Dermis blood vessel endothelial cell (primary cell): ENCODE measurements at places on chromosomes 3 and 15. TPM values are rescaled to one million over a fixed set of nuclear protein-coding genes. Genes with fewer than 3 reads are reported as not detected.

XYLB gene
- total RNA-seq: 1.7 and 2.1 TPM in 2 replicates

MFSD1 gene
- total RNA-seq: 82.0 and 101 TPM in 2 replicates

SLC22A13 gene
- 0.17 and 0.19 TPM in 2 replicates for total RNA-seq

LRRIQ4 gene
- total RNA-seq: not detected in 2 replicates

TF gene
- under 0.01 and 0.85 TPM in 2 replicates for total RNA-seq

DAPK2 gene
- 6.5 and 21.1 TPM in 2 replicates for total RNA-seq

GOLGA6L25 gene
- not detected in 2 replicates for total RNA-seq

NOX5 gene
- total RNA-seq: under 0.01 TPM in 1 of 2 replicates, not detected in the other

TMEM212 gene
- not detected in 2 replicates for total RNA-seq

SHF gene
- 1.8 and 3.7 TPM in 2 replicates for total RNA-seq

MFAP1 gene
- 36.1 and 41.1 TPM in 2 replicates for total RNA-seq

MYH15 gene
- under 0.01 and 0.05 TPM in 2 replicates for total RNA-seq

IREB2 gene
- total RNA-seq: 26.0 and 48.1 TPM in 2 replicates

UBAP1L gene
- 1.6 and 2.7 TPM in 2 replicates for total RNA-seq

ZNF654 gene
- 20.4 and 25.4 TPM in 2 replicates for total RNA-seq

TLR9 gene
- total RNA-seq: under 0.01 TPM in 1 of 2 replicates, not detected in the other

CYP19A1 gene
- total RNA-seq: not detected in 2 replicates

SNTN gene
- total RNA-seq: not detected in 2 replicates

SLC12A1 gene
- total RNA-seq: under 0.01 TPM in 2 replicates

CLDN11 gene
- total RNA-seq: 103 and 515 TPM in 2 replicates

STAC gene
- total RNA-seq: 0.37 and 1.2 TPM in 2 replicates

PLCL2 gene
- total RNA-seq: 12.4 and 14.8 TPM in 2 replicates
